ENCODE measurements at places on chromosomes 6 and 20.
A peak's percentile ranks its signal among the peaks of the same experiment; 100 is the strongest.

- DNase-seq: no peak
These were observed 179.7 kb upstream of the GJE1 start for GRCh38 chr6:141953072-141953471.

DNA sequence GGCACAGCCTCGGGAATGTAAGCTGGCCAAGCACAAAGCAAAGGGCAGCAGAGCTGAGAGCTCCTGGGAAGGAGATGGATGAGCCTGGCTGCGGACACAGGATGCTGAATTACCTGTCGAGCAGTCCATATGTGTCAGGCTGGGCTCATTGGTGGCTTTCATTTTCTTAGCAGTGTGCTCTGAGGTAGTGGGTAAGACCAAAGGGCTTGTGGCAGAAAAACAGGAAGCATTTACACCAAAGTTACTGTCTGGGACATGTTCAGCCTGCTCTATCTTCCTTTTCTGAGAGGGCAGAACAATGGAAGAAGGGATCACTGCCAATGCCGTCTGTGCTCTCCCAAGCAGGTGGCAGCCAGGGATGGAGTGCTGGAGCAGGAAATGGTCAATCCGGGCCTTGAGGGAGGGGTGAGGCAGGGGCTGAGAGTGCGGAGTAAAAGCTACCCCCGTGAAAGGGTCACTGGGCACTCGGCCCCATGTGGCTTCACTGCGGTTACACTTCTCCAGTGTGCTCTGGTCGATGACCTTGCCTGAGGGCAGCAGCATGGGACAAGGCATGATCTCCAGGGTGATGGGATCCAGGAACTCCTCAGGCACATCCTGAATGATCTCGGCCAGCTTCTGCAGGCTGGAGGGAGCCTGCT lies 36.9 kb upstream of the AVP start:
- DNase-seq: no peak

- no peak for DNase-seq
These were observed 16.4 kb downstream of the FAXC start for GRCh38 chr6:99333068-99333467.

- peak; percentile 88 for DNase-seq
These were observed 125.3 kb downstream of the ATXN1 start for GRCh38 chr6:16635810-16636602.

- peak; percentile 45 for DNase-seq
These were observed 75.4 kb upstream of the ECI2 start for GRCh38 chr6:4210629-4211419.

DNA sequence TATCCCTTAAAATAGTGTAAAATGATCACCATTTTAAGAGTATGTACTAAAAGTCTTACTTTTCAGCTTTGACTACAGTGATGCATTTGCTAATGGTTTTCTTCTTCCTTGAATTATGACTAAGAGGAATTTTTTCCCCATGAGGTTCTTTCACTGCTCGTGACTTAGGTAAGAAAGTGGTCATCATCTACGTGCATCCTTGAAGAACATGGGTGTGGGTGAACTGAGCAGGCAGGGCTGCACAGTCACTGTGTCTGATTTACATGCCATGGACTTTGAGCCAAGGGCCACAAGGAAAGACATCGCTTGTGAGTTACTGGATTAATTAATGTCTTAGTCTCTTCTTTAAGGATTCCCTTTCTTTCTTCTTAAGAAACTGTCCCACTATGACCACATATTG lies 33.3 kb downstream of the NQO2 start:
- peak; percentile 69 for DNase-seq

GRCh38 chr6:168692193-168692914 lies 251.4 kb downstream of the SMOC2 start:
- DNase-seq: no peak

- no peak for DNase-seq
These were observed 123.2 kb downstream of the PRND start for GRCh38 chr20:4844751-4845465.

- peak; percentile 26 for DNase-seq
These were observed 40.0 kb downstream of the NUDT3 start for GRCh38 chr6:34352305-34352937.

DNA sequence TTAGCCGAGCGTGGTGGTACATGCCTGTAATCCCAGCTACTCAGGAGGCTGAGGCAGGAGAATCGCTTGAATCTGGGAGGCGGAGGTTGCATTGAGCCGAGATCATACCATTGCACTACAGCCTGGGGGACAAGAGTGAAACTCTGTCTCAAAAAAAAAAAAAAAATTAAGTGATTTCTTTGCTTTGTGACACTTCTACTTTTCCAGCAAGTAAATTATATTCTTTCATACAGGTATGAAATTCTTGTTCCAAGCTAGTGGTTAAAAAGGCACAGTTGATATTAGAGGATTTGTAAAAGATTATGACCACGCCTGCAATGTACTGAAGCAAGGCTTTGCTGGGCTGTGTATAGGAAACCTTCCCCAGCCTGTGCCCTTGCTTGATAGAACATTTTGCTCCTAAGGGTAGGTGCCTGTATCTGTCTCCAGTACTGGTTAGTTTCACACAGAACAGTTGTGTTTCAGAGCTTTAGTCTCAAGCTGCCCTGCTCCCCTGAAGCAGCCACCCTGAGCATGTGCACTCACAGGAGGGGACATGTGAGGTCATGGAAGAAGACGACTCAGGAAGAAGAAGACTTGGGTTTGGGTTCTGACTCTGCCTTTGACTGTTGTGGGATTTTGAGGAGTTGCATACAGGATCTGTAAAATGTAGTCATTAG lies 10.2 kb downstream of the PTPN1 start:
- DNase-seq: peak; percentile 34

DNA sequence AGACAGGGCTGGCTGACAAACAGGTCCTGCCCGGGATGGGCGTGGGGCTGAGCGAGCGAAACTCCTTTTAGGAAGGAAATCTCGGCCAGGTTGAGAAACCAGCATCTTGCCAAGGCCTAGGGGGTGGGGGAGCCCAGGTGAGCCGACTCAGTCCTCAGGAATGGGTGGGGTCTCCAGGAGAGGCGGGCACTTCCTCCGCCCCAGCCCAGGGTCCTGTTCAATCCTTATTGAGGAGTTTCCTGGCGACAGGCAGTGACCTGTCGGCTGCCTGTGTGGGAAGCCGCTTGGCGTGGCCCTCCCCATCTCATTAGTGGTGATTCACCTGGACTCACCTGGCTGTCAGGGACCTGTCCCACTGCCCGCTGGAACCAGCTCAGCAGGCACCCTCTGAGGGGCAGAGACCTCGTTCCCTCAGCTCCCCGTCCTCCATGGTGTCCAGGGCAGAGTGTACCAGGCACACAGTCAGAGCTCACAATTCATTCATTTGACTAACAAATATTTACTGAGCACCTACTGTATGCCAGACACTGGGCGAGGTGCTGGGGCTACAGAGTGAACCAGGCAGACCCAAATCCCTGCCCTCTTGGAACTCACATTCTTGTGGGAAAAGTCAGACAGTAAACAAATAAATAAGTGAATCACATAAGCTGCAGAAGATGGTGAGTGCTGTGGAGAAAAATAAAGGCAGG lies 51.1 kb downstream of the FGD2 start:
- DNase-seq: no peak

GRCh38 chr6:113464960-113465359 lies 392.2 kb upstream of the MARCKS start:
- DNase-seq: peak; percentile 87

DNA sequence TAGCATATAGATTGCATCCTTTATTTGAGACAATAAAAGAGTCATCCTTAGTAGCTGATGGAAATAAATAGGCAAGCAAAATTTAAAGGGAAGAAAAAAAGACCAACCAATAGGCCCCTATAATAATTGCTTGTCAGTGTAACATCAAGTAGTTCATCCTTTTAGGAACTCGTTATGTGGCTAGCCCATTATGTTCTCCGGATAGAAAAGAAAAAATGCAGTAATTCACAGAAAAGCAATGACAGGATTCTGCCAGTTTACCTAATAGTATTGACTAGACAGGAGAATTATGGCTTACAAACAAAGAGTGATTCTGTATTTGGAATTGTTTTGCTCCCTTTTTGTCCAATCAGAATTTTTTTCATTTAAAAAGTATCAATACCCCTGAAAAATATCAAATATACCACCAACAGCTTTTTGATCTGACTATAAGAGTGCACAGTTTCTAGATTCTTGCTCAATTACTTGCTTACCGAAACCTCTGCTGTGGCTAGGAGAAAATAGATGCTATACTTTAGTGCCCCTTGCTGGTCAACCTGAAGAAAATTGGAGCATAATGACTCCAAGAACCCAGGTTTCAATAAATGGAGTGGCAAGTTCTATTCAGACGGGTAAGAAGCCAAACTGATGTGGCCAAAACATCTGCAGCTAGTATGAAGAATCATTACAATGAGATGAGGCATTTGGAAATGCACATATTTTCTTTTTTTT lies 91.5 kb upstream of the SASH1 start:
- peak; percentile 79 for DNase-seq

- no peak for DNase-seq
These were observed 28.1 kb upstream of the BMP2 start for GRCh38 chr20:6739406-6739805.

- DNase-seq: no peak
These were observed 64.2 kb upstream of the FLRT3 start for GRCh38 chr20:14401479-14402138.

DNA sequence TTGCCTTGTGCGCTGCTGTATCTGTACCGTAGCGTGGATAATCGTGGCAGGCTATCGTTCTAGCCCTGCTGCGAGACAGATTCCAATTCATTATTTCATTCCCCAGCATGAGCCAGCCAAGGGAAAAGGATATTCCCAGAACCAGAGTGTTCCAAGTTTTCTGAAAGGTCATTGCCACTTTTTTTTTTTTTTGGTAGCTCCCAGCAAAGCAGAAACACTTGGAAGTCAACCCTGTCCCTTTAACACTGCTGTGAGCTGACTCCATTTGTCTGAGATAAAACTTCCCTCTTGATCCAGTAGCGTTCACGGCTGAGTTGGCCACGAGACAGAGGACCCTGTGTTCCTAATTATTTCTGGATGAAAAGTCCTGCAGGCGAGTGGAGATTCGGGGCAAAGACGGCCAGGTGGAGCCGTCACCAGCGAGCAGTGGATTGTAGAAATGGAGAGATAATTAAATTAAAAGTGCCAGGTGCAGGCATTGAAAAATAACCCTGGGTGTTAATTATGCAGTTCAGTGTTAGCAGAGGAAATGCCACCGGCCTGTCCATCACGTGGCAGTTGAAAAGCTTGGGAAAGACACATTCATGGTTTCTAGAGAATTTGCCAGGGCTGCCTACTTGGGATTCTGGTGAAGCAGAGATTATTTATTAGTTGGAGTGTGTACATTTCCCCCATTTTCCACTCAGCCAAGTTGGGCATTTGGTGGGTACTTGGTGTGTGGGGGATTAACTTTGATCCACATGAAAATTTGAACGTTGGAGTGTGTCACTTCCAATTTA lies 164.2 kb downstream of the SLC24A3 start:
- DNase-seq: no peak

DNA sequence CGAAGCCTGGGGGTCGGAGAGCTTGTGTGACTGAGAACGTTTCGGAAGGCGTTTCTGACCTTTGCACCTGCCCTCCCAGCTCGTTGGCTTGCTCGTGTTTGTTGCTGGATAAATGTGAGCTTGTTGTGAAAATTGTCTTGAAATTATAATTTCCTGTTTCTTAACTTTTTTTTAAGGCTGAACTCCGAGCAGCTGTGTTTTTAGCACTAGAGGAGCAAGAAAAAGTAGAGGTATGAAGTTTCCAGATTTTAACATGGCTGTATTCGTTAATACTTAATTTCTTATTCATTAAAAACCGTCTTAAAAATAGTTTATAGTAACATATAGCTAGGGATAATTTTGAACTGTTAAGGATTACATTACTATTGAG lies 672 bp downstream of the CEP43 start:
- DNase-seq: no peak

DNA sequence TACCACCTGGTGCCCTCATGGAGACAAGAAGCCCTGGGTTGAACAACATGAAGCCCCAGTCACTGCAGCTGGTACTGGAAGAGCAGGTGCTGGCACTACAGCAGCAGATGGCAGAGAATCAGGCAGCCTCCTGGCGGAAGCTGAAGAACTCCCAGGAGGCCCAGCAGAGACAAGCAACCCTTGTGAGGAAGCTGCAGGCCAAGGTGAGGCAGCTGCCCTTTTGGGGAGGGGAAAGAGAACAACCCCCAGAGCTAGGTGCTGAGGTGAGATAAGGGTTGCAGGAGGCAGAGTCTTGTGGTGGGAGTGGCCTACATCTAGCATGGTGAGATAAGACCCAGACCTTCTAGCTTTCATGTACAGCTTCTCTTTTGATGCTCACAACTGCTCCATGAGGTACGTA lies 7.0 kb downstream of the CEP250 start:
- no peak for DNase-seq

DNA sequence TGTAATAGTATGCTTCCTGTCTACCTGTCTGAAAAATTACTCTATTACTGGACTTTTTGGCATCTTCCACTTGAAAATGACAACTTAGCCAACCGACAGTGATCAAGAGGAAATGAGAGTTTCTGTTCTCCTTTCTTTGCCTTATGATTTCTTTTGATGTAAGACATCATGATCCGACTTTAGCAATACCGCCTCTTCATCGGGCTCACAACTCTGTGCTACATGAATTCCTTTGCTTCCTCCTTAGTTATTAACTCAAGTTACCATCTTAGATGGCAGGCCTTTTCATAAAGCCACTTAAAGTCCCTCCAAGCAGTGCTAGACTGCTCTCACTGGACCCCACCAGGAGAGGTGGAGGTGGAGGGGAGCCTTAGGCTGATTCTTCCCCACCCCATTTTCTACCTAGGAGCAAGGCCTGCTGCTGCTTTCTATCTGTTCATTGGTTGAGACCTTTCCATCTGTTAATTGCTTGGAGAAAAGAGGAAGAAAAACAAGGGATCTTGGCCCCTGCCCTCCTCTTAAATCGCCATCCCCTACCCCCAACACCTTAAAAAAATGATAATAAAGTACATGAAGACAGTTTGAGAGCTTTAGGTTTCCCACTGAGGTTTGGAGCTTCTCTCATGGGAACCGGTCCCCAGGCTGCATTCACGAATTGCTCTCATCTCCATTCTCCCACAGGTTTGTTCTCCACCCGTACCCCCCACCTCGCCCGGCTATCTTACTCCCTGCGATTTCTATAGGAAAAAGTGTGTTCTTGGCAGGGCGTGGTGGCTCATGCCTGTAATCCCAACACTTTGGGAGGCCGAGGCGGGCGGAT lies 21.6 kb upstream of the MCM3 start:
- no peak for DNase-seq

DNA sequence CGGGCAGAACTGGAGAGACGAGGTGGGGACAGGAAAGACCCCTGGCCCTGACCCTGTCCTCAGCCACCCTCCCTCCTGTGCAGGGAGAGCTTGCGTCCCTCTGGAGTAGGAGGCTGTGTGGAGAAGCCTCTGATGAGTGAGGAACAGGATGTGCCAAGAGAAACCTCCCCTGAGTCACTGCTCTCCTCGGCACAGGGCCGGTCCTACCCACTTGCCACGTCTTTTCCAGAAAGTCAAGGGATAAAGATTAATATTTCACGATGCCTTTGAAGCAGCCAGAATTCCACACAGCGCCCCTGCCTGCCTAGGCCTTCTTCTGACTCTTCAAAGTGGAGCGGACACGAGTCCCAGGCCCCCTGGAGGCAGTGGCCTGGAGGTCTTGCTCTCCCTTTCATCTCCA lies 34.9 kb upstream of the THBS2 start:
- DNase-seq: peak; percentile 48
